ENCODE measurements at places on chromosomes 1 and 21.

- no peak for DNase-seq
Measured at GRCh38 chr21:34936371-34936789, 112.7 kb downstream of the RUNX1 start.

DNA sequence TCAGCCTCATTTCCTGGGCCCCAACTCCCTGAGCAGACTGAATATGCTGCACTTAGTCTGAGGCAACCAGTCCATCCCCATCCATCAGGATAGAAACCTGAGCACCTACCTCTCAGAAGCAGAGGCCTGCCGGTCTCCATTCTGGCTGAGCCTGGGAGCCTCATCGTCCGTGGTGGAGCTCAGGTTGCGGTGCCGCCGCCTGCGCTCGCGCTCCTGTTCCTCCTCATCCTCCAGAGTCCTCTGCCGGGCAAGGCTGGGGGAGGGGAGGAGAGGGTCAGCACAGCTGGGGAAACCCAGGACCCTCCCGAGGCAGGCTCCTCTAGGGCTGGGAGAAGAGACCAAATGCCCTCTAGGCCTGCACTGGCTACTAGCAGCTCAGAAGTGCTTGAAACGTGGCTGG lies 10.1 kb downstream of the LAD1 start:
- DNase-seq = no peak

GRCh38 chr1:183824291-183824690 lies 19.4 kb downstream of the RGL1 start:
- no peak for DNase-seq

- DNase-seq = no peak
Measured at GRCh38 chr1:165011991-165012531, 344.5 kb downstream of the LMX1A start.

GRCh38 chr1:52111492-52111891 lies 30.4 kb upstream of the ZFYVE9 start:
- peak; percentile 13 for DNase-seq
